ENCODE measurements at places on chromosomes 1 and 21. TPM values are rescaled to one million over a fixed set of nuclear protein-coding genes. Genes with fewer than 3 reads are reported as not detected.

The SPTA1 gene
- total RNA-seq: 0.17 TPM

The BARHL2 gene
- total RNA-seq: not detected

DNA sequence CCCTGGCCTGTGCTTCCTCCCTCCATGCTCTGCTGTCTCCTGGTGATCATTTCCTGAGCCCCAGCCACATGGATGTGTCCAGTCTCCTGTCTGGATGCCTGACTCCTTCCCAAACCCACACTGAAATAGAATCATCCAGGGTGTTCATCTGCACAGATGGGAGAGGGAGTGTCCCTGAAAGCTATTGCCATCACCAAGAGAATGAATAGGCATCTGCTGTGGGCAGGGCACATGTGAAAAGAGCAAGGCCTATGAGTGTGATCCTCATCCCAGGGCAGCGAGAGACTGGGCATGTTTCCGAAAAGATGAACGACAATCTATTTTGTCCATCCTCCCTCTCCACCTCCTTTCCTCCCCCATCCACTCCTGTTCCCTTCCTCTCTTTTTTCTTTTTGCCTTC is 5.0 kb downstream of the IGSF21 start:
- no peak overlapping the region for H3K4me3 ChIP-seq
- no peak overlapping the region for H3K27ac ChIP-seq
- peaks cover 29% of the 10 kb centered on the region for H3K27me3 ChIP-seq

- no peaks in the 10 kb centered on the region for H3K36me3 ChIP-seq
- H3K4me3 ChIP-seq: no peak overlapping the region
- DNase-seq: no peak
- no peaks in the 10 kb centered on the region for H3K27me3 ChIP-seq
Measured at GRCh38 chr1:246820666-246821065, 96.5 kb downstream of the SCCPDH start.

DNA sequence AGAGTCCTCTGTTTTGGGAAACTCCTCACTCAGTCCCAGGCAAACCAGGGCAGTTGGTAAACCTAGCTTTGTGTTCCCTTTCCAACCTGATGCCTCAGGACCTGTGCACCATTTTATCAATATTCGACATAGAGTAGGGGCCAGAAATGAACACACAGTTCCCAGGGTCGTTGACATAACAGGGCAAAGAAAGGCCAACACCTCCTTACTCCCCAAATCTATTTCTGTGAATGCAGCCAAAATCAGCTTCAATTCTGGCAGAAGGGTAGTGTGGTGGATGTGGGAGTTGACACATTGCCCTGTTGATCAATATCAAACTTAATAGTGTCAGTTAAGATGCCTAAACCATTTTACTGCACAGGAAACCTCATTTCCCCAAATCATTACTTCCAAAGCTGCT is 104.6 kb upstream of the SPATA6 start:
- H3K27me3 ChIP-seq: no peaks in the 10 kb centered on the region
- H3K27ac ChIP-seq: no peak overlapping the region
- H3K36me3 ChIP-seq: no peaks in the 10 kb centered on the region
- no peak overlapping the region for H3K4me3 ChIP-seq
- DNase-seq: no peak

DNA sequence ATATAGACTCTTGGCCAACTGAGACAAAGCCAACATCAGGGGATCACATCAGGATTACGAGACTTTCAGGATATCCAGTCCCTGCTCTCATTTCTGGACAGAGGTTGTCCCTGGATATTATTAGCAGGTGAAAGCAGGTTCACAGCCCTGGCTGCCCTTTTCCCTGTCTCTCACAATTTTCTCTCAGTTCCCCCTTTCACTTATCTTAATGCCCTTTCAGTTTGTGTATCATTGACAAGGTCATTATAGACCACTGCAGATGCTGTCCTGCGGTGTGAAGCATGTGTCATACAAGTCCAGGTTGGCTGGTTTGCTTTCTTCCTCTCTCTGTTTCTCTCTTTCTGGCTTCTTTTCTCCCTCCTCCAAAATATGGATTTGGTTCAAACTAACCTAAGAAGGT is 2.1 kb upstream of the KLHDC9 start:
- H3K27ac ChIP-seq: no peak overlapping the region
- H3K36me3 ChIP-seq: no peaks in the 10 kb centered on the region
- no peak for DNase-seq

- peaks cover 6% of the 10 kb centered on the region for H3K4me1 ChIP-seq
- no peak for DNase-seq
- peaks cover 23% of the 10 kb centered on the region for H3K27me3 ChIP-seq
- no peak overlapping the region for H3K27ac ChIP-seq
- H3K36me3 ChIP-seq: peaks cover 3% of the 10 kb centered on the region
- no peak overlapping the region for H3K4me3 ChIP-seq
Measured at GRCh38 chr1:2505461-2505994, 20.9 kb downstream of the PANK4 start.

DNA sequence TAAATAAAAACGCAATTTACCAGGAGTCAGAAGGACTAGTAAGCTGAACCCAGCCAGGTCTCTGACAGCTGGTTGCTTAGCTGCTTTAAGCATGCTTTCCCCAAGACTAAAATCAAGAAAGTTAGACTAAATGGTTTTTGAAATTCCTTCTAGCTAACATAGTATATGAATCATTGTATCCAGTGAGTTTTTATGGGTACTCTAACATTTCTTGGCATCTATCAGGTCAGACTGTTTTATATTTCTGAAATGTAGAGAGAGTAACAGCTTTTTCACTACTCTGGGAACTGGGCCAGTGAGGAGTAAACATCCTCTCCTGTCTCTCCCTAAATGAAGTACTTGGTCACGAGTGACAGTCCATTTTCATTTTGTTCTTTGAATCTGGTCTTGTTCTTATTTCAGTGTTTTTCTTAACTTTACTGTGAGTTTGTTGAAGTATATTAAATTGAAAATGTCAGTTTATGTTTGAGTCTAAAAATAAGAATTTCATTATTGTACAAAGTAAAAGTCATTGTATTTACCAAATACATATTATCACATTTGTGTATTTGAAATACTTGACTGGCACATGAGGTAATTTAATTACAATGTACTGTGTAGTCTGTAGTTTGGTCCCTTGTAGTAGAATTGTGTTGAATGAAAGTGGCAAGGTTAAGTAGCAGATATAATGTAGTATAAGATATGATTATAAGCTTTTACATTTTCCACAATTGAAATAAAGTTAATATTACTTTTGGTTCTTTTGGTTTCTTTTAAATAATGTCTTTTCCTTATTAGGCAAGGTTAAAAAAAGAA is 47.6 kb downstream of the PKN2 start:
- no peaks in the 10 kb centered on the region for H3K36me3 ChIP-seq
- H3K4me1 ChIP-seq: peaks cover 14% of the 10 kb centered on the region
- H3K27ac ChIP-seq: peak overlapping the region; percentile 61
- DNase-seq: peak; percentile 96
- no peaks in the 10 kb centered on the region for H3K27me3 ChIP-seq
- H3K4me3 ChIP-seq: peak overlapping the region; percentile 39

DNA sequence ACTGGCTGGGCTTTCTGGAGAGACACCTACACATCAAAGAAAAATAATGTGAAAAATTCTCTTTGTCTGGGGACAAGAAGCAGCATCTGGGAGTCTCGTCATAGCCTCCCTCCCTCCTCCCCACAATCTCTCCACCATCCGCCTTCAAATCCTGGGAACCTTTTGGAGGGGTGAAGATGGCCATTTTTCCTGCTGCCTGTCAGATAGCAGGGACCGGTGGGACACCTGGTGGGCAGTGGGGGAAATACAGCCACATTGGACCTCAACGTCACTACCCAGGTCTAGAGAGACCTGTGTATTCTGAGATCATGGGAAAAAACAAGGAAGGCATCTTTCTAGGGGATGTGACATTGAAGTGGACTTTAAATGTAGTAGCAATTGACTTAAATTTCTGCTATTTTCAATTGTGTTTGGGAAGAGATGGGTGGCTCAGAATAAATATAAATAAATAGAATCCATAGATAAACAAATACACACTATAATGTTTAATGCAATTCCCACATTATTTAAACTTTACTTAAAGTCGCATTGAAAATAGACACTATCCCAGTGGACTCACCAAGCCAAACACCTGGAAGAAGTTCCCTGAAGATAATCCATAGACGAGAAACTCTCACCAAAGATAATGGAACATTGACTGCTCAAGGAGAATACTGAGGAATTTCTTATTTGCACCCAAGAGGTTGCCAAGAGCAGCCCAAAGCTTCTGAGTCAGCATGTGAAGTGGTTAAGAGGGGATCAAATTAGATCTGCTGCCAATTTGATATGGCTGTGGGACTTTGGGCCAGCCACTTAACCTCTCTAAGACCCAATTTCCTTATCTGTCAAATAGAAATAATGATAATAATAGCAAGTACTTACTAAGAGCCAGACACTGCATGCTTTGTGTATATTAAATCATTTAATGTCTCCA is 147.6 kb upstream of the CAMK1G start:
- H3K27me3 ChIP-seq: no peaks in the 10 kb centered on the region
- H3K27ac ChIP-seq: no peak overlapping the region
- H3K36me3 ChIP-seq: no peaks in the 10 kb centered on the region
- no peak overlapping the region for H3K4me3 ChIP-seq
- H3K4me1 ChIP-seq: no peaks in the 10 kb centered on the region

DNA sequence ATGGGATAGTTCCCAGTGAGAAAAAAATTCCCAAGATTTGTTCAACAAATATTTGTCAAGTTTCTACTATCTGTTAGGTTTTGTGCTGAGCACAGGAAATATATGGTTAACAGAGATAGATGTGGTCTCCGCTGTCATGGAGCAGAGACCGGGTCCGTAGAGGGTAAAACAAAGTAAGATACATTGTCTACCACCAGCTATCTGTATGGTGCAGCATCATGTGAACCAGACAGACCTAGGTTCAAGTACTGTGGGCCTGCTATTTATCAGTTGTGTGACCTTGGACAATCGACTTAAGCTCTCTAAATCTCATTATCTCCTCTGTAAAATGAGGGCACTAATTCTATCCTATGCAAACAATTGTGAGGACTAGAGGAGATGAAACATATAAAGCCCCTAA is 109.8 kb downstream of the DUSP10 start:
- no peak for DNase-seq
- no peaks in the 10 kb centered on the region for H3K27me3 ChIP-seq
- no peaks in the 10 kb centered on the region for H3K36me3 ChIP-seq
- no peak overlapping the region for H3K27ac ChIP-seq

DNA sequence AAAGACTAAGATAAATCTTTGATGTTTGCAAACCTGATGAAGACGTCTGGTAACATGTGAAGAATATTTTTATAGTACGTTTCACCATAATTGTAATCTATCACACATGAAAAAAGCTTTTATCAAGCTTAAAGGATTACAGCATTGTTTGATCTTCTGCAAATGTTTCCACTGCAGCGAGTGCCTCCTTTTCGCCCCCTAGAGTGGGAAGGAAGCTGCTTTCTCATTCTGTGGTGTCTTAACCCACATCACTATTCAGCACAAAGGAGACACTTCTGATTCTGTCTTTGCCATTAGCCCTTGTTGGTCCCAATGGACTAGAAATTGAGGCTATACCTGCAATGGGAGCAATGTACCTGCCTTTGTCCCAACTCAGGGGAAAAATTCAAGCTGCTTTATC is 46.0 kb upstream of the IL12RB2 start:
- no peaks in the 10 kb centered on the region for H3K36me3 ChIP-seq
- H3K27me3 ChIP-seq: peaks cover 2% of the 10 kb centered on the region
- DNase-seq: no peak
- H3K4me1 ChIP-seq: no peaks in the 10 kb centered on the region

DNA sequence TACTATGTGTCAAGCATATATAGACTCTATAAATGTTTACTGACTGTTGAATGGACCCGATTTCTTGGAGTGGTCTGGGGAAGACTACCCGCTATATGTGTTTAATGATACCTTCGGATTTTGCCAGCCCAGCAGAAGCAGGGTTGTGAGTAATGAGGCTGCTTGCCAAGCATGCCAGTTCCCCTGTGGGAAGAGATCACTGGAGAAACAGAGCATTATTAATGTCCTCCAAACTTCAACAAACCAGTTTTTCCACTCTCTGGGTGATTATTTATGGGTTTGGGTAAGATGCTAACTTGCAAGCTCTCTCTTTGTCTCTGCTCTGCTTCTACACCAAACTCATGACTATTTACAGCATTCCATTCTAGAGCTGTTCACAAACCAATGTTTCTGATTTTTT is 25.1 kb upstream of the PHGDH start:
- peaks cover 4% of the 10 kb centered on the region for H3K27me3 ChIP-seq
- no peak for DNase-seq
- H3K36me3 ChIP-seq: no peaks in the 10 kb centered on the region
- H3K4me1 ChIP-seq: no peaks in the 10 kb centered on the region

- H3K36me3 ChIP-seq: no peaks in the 10 kb centered on the region
- H3K27ac ChIP-seq: no peak overlapping the region
- no peaks in the 10 kb centered on the region for H3K27me3 ChIP-seq
- H3K4me3 ChIP-seq: no peak overlapping the region
- no peak for DNase-seq
Measured at GRCh38 chr1:72915581-72915980, 633.2 kb upstream of the NEGR1 start.

DNA sequence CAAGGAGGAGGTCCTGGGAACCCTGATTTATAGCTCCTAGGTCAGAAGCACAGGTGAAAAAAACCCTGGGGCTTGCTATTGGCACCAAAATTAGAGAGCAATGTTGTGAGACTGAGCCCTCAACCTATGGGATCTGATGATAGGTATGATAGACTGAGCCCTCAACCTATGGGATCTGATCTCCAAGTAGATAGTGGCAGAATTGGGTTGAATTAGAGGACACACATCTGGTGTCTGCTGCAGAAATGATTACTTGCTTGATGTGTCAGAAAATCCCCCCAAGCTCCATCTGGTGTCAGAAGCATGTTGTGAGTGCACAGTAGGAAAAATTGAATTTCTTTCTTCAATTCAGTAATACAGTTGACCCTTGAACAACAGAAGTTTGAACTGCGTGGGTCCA is 62.4 kb downstream of the MAP3K21 start:
- no peaks in the 10 kb centered on the region for H3K27me3 ChIP-seq
- H3K27ac ChIP-seq: no peak overlapping the region
- no peak overlapping the region for H3K4me3 ChIP-seq
- H3K4me1 ChIP-seq: no peaks in the 10 kb centered on the region

DNA sequence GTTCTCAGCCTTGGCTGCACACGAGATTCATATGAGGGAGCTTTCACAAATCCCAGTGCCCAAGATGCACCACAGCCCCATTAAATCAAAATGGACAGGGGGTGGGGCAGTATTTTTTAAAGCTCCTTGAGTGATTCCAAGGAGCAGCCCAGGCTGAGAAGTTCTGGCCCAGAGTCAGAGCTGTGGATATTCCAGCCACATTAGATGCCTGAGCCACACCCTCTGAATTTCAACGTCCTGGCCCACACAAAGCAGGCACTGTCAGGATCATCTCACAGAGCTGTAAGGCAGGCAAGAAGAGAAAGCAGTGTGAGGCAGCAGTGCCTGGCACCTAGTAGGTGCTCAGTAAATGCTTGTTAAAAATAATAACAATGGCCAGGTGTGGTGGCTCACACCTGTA is 37.4 kb downstream of the PAX7 start:
- no peaks in the 10 kb centered on the region for H3K36me3 ChIP-seq
- no peak for DNase-seq
- H3K4me3 ChIP-seq: no peak overlapping the region

Data from fibroblast of lung (primary cell).